NCI-H345 (cell line): ENCODE measurements at places on chromosomes 7 and 10.

- DNase-seq = peak; percentile 5
These were observed 18.4 kb upstream of the SORCS3 start for GRCh38 chr10:104622598-104623209.

GRCh38 chr10:56912043-56912442 lies 551.0 kb upstream of the ZWINT start:
- no peak for DNase-seq

DNA sequence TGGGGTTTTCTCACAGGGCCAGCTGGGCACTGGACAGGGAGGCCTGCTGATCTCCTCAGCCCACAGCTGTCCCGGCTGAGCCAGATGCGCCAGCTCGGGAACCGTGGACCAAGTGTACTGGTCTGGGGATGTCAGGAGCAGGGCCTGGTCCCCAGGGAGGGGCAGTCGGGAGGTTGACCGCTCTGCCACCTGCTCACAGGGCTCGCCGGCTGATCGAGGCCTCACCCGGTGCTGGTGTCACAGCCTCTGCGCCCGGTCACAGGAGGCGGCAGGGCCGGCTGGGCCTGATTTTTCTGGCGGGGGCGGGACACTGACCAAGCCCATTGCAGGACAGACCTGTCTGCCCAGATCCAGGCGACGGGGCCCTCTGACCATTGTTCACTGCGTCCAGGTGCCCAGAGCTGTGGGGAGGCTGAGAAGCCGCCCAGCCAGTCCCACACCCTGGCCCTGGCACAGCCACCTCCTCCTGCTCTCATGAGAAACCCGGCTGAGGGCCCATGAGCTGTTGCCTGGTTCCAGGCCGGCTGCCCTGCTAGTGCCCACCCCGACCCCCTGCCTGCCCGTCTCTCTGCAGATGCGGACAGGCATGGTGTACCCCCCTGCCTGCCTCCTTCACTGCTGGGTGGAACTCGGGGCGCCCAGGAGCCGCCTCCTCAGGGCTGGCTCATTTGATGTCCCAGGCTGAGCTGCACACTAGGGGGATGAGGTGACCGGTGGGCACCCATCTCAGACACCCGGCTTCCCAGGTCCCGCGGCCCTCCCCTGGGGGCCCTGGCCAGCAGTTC lies 3.0 kb upstream of the TMEM184A start:
- no peak for DNase-seq

DNA sequence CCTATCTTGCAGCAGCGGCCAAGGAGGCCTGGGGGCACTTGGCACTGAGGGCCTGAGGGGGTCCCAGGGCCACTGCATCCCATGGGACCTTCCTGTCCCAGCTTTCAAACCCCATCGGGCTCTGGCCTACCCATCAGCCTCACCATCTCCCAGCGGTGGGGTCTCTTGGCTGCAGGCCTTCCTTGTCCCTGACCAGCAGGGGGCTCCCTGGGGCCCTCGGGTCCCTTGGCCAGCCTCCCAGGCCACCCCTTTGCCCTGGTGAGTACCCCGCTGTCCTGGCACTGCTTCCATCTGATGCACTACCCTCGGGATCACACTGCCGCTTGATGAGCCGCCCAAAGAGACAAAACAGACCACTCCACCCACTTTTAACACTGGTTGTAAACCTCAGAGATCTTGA lies 43.5 kb downstream of the YKT6 start:
- DNase-seq = no peak

DNA sequence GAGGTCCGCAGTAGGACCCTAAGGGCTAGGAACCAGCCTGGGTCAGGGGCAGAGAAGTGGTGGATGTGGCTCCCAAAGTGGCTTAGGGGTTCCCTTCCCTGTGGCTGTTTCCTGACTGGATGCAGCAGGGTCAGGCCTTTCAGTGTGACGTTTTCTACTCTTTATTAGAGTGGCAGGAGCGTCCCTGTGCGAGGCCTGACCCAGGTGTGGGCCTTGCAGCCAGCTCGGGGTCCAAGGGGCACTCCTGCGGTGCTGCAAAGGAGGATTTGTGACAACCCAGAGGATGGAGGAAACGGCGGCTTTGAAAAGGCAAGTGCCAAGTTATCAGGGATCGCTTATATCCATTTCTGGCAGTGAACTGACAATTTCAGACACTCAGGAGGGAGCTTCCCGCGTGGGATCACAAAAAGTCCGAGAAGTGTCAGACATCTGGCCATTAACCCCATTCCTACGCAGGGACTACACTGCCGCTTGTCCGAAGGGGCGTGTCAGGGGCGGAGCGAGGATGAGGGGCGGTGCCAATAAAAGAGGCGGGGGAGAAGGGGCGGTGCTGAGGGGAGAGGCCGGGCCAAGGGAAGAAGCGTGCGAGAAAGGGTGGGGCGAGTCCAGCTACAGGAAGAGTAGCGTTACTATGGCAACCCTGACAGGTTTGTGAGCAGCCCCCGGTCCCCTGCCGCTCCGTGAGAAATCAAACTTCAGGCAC lies 98.8 kb upstream of the ZNF722 start:
- DNase-seq = no peak

DNA sequence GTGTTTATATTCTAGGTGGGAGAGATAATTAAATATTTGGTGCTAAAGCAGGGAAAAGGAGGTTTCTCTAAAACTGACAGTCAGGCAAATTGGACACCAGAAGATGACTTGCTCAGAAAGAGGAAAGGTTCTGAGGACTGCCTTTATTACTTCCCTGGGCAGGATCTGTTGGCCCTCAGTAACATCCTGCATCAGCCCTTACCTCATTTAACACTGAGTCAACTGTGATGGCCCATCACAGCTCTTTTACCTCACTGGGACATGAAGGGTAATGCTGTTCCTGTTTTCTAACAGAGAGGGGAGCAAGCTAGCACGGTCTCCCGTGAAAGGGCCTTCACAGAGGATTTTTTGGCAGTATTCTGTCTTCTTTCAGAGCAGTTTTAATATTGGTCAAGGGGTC lies 12.0 kb downstream of the PPP1R17 start:
- no peak for DNase-seq

- no peak for DNase-seq
These were observed 41.6 kb downstream of the SUFU start for GRCh38 chr10:102545265-102545871.

DNA sequence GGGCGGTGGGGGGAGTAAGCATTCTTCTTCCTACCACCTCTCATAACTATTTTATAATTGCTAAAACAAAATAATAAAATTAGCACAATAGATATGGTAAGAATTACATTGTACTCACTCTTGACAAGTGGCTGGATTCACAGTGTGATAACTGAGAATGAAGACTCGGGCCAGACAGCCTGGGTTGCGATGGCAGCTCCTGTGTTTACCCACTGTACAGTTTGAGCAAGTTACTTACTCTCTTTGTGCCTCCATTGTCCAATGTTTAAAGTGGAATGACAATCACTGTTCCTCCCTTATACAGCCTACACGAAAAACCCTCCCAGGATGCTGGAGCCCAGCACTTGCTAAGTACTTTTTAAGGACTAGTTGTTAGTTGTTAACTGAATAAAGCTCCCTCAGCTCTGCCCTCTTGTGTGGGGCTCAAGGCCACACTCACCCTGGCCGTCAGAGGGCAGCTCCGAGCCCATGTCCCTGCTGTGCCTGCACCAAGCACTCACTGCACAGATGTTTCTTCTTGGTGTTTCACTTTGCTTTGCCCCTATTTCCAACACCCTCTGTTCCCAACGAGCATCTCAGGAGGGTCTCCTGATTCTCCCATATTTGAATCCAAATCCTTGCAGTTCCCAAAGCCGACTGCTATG lies 56.4 kb upstream of the NPS start:
- DNase-seq = no peak

GRCh38 chr10:101561068-101561915 lies 26.8 kb downstream of the POLL start:
- DNase-seq = no peak

- no peak for DNase-seq
These were observed 49.2 kb upstream of the FAM133B start for GRCh38 chr7:92639213-92639896.

- DNase-seq = no peak
These were observed 39.2 kb downstream of the EEPD1 start for GRCh38 chr7:36192053-36192824.

GRCh38 chr7:23299770-23300300 lies 696 bp downstream of the MALSU1 start:
- no peak for DNase-seq

DNA sequence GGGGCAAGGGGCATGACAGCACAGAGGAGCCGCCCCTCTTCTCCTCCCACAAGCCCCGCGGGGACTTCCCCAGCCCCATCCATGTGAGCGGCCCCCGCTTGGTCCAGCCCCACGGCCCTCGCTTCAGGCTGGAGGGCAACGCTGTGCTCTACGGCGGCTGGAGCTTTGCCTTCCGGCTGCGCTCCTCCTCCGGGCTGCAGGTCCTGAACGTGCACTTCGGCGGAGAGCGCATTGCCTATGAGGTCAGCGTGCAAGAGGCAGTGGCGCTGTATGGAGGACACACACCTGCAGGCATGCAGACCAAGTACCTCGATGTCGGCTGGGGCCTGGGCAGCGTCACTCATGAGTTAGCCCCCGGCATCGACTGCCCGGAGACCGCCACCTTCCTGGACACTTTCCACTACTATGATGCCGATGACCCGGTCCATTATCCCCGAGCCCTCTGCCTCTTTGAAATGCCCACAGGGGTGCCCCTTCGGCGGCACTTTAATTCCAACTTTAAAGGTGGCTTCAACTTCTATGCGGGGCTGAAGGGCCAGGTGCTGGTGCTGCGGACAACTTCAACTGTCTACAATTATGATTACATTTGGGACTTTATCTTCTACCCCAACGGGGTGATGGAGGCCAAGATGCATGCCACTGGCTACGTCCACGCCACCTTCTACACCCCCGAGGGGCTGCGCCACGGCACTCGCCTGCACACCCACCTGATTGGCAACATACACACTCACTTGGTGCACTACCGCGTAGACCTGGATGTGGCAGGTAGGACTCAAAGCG lies 5.1 kb downstream of the AOC1 start:
- DNase-seq = no peak

DNA sequence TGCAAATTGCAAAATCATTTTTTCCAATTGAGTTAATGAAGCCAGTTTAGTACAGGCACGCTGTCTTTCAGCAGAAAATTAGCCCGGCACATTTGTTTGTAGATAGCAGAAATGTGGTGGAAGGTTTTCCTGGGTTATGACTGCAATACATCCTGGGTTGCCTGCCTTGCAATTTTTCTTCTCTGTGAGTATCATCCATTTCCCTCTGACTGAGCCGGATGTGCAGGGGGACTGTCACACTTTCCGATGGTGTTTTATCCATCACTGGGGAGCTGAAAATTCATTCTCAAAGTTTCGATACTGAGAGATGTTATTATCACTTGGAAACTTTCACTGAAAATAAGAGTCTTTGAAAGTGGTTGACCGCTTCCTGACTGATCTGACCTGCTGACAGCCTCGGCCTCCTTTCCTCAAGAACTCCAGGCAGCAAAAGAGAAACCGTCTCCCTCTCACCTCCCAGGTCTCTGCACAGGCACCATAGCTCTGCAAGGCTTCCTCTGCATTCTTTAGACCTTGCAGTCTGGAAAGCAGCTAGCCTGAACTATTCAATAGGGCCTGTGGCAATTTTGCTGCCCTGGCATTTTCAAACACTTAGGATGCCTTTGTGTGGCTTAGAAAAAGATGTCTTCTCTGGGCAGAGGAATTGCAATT lies 320.8 kb upstream of the NRP1 start:
- DNase-seq = no peak

DNA sequence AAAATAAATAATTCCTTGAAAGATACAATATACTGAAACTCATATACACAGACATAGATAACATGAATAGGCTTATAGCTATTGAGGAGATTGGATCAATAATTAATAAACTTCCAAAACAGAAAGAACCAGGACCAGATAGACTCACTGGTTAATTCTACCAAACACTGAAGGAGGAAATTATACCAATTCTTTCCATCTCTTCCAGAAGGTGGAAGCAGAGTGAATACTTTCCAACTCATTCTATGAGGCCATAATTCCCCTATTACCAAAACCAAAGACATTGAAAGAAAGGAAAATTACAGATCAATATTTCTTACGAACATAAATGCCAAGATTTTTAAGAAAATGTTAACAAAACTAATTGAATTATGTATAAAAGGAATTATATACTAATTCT lies 624.8 kb upstream of the LRRTM3 start:
- no peak for DNase-seq

DNA sequence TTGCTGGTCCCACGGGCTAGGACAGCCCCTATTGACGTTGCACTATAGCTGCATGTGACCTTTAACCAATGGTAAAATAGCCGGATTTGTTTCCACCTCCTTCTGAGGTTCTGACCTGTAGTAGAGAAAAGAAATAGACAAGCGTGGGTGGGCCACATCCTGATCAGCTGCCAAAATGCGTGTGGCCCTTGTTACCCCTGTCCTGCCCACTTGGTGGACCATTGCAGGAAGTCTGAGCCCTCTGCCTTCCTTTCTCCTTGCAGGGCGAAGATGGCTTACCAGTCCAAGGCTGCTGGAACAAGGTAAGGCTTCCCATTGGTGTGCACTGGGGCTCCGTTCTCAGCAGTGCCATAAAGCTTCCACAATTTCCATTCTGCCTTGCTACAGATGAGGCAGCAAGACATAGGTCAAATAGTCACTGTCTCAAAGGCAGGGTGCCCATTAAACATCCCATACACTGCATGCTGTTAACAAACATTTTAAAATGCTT lies 95.9 kb upstream of the MACROH2A2 start:
- DNase-seq = no peak

- no peak for DNase-seq
These were observed 179.4 kb downstream of the ELFN1 start for GRCh38 chr7:1849351-1850041.

- DNase-seq = peak; percentile 31
These were observed 25.5 kb downstream of the VOPP1 start for GRCh38 chr7:55546814-55547213.

DNA sequence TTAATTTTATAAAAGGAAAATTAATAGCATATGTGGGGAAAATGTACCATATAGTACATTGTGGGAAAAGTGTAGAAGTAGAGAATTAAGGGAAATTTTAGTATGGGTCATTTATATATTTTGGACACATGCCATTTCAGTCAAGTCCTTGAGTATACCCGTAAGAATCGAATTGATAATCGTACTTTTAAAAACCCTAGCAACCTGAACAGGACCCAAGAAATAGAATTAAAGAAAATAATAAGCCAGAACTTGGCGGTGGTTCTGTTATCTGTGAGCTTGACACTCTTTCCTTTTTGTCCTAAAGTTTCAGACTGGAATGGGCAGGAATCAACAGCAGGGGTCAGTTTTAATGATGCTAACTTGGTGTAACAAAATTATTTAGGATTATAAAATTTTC lies 221.0 kb downstream of the CDK14 start:
- no peak for DNase-seq
